ENCODE measurements at places on chromosomes 6 and 20.
A peak's percentile ranks its signal among the peaks of the same experiment; 100 is the strongest.

DNA sequence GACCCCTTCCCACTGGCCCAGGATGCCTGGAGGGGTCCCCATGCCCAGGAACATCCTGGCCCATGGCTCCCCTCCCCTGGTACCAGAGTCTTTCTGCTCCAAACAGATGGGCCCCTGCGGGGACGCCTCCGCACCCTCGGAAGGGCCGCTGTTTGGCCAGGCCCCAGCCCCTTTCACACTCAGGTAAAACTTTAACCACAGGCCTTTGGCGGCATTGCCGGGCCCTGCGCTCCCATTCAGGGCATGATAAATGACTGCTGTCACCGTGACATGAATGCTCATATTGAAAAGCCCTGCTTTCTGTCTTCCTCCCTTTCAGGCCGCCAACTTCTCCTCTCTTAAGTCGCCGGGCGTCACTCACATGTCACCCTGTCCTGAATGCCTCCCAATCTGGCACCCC is 141.5 kb upstream of the TOP1 start:
- DNase-seq = no peak

DNA sequence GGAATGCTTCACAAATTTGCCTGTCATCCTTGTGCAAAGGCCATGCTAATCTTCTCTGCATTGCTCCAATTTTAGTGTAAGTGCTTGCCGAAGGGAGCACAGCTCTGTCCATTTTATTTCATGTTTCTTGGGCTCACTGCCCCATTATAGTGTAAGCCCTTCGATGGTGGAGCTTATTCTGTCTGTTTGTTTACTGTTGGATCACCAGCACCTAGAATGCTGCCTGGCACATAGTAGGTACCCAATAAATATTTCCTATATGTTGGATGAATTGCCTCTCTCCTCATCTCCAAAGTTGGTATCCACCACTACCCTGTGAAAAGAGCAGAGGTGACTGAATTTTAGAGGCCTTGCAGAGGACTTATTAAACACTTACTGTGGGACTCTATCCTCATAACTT is 18.8 kb upstream of the HMGN4 start:
- no peak for DNase-seq

GRCh38 chr6:8939615-8940014 is 504.3 kb upstream of the SLC35B3 start:
- no peak for DNase-seq

DNA sequence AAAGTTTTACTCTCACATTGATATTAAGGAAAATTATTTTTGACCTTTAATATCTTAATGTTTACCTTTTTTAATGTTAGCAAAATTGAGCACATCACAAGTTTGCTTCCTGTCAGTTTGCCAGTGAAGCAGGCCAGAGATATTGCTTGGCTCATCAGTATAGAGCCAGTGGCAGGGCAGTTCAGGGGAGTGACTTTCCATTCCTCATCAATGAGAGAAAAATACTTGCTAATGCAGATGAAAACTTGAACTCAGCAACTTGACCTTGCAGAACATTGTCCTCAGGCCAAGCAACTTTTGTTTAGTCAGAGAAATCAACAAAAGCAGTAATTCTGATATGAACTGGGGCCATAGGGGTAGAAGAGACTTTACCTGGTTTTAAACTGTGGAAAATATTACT is 6.9 kb downstream of the TAB2 start:
- DNase-seq = no peak

DNA sequence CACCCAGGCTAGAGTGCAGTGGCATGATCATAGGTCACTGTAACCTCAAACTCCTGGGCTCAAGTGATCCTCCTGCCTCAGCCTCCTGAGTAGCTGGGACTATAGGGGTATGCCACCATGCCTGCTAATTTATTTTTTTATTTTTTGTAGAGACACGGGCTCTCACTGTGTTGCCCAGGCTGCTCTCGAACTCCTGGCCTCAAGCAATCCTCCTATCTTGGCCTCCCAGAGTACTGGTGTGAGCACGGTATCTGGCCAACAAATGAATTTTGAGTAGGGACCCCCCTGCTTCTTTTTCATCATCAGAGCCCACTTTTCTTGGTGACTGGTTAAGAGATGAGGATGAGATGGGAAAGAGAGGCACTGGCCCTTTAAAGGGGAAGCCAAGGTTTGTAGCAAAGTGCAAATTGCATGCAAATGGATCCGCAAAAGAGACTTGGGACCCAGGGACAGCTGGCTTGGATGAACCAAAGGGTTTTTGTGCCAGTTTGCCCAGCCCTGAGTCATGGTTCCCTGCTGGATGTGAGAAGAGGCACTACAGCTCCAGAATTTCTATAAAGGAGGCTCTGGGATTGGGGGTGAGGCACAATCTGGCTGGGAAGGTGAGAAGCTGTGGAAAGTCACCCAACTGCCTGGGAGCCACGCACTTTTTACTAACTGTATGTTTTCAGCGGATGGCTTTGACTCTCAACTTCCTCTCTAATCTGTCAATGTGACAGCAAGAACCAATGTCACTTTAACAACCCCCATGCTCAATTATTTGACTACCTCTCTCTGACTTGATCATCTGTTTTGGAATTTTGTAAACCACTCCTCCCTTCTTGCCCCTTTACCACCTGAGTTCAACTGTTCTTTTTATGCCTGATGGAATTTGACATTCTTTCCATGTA is 58.7 kb upstream of the RNF24 start:
- no peak for DNase-seq

DNA sequence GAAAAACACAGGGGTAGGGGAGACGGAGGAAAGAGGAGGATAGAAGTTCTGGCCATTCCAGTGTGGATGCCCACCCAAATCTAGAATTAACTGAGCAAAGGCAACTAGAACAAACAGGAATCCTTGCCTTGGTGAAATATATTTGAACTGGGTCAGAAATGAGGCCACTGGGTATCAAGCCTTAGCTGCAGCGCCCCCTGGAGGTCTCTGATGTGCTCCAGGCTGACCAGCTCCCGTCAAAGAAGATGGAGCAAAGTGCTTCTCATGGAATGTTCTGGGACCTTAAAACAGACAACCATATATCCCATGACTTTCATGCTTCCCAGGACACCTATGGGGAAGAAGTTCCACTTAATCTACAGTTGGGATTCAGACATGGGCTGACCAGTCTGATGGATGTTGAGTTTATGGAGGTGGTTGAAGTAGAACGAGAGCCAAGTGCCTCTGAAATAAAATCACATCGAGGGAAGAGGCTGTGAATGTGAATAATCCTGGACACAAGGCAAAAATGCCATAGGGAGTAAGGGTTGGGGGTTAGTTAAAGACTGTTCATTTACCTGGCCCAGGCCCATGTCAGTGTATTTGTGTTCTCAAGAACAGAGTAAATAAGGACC is 50.4 kb downstream of the HLA-DPB1 start:
- peak; percentile 12 for DNase-seq

GRCh38 chr6:37238381-37238780 is 19.2 kb upstream of the TBC1D22B start:
- no peak for DNase-seq

DNA sequence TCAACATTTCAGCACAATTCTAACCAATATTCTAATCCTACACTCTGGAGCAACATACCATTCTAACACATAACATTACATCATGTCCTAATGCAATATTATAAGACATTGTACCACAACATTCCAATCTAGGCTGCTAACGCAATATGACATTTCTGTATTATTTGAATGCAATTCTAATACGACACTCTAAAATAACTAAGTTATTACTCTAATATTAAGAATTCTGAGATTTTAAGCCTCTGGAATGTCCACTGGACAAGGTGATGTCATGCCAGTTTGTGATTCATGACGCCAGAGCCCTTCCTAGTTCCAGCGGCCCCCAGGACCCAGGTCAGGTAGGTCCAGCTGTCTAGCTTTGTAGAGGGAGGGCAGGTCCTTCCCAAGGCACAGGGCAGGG is 69.7 kb upstream of the SIRPA start:
- DNase-seq = peak; percentile 87

DNA sequence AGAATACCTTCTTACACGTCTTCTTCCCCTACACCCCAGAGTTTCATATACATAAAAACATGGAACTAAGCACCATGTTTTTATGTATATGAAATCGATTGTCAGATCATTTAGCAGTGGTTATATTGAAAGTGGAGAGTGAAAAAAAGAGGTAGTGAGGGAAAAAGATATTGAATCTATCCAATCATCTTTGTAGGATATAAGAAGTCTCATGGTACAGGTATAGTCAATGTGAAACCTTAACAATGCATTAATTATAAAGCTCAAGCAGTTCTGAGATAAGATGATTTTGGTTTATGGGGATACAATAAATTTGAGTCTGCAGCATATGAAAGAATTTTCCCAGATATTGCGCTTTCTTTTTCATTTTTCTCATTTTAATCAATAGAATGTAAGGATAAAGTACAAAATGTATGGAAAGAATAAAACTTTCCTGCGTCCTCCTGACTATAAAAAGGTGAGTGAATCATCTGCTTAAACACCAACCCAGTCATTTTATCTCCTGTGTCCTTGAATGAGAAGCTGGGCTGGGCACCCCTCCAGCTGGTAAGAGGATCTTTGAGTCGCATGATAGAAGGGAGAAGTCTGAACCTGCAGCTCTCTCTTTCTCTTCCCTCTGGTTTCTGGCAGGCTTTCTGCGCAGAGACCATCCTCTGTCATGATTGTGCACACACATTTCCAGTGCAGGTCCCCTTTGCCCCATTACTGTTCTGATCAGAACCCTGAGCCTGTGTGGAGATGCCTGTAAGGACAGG is 28.1 kb upstream of the AKIRIN2 start:
- DNase-seq = peak; percentile 63

DNA sequence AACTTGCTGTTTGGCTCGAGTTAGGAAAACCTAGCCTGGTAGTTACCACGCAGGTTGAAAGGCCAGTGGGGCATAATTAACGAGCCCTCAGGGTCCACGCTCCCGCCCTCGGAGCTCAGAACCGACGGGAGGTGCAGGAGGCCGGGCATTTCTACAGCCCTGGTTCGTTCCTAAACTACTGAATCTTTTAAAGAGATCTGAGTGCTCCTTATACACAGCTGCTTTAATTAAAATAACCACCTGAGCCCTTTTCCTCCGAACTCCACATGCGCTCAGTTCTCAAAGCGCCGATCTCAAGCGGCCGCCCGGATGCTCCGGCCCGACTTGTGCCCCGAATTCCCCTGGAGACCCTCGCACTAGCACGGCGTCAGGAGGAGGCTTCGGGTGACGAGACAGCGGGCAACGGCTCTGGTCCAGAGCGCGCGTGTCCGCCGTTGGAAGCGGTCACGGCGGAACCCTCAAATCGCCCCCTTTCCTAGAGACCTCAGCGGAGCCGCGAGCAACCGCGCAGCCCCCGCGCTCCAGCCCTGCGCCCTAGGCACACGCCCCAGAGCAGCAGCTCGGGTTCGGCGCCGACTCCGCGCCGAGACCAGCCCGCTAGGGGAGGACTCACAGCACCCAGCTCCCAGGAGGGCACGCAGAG is 397 bp downstream of the WDR27 start:
- DNase-seq = no peak

GRCh38 chr20:32474967-32475811 is 109.9 kb downstream of the NOL4L start:
- peak; percentile 91 for DNase-seq

GRCh38 chr20:54524849-54525248 is 49.5 kb downstream of the DOK5 start:
- DNase-seq = no peak

DNA sequence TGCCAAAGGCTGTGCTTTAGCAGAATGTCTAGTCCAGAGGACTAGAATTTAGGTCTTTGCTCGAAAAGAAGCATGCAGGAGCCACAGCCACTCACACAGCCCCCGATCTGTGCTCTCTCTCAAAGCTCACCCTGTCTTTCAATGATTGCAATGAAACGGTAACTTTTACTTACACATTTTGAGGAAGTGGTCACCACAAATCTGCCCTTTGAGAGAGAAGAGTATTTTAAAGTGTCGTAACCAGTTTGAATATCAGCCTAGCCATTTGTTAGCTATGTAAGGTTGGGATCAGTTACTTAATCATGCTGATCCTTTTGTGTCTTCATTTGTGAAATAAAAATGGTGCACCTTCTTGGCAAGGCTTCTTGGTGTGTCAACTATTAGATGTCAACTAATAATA is 209.0 kb downstream of the TFAP2A start:
- DNase-seq = no peak

- peak; percentile 79 for DNase-seq
Measured at GRCh38 chr6:11085758-11086435, 7.7 kb upstream of the SMIM13 start.

GRCh38 chr6:35327349-35328027 is 14.9 kb upstream of the PPARD start:
- DNase-seq = peak; percentile 55

- peak; percentile 76 for DNase-seq
Measured at GRCh38 chr20:48295966-48296421, 510.7 kb upstream of the SULF2 start.

GRCh38 chr20:5766085-5766764 is 16.0 kb downstream of the SHLD1 start:
- no peak for DNase-seq
